Activated naive CD4-positive, alpha-beta T cell treated with anti-CD3 and anti-CD28 coated beads, Interleukin-2, amount 50 U/mL, for 16 hours (primary cell): ENCODE measurements at places on chromosomes 1 and 21.
A peak's percentile ranks its signal among the peaks of the same experiment; 100 is the strongest.

DNA sequence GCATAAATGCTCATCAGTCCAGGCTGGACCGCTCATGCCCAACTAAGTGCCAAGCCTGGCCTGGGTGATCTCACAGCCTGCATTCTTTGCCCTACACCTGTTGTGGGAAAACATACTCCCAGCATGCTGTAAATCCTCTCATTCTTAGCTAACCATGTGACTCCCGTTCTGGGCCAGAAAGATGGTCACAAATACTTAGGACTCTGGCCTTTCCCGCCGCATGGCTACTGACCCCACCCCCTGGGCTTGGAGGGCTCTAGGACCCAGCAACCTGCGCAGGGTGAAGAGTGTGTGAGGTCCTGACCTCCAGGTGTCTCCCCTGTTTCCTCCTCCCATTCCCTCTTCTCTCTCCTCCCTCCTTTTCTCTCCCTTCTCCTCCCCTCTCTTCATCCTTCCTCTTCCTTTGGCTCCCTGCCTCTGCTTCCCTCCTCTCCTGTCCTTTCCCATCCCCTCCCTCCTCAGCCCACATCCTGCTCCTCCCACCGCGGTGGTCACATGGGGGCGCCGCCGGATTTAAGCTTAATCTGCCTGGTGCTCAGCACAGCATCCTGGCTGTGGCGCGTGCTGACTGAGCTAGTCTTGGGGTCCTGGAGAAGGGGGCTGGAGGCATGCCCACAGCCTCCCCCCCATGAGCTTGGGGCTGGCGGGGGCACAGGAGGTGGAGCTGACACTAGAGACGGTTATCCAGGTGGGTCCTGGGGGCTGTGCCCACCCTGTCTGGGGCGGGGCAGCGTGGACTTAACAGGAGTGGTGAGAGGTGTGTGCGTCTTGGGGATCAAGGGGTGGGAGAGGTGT is at the start of gene CROCC:
Gene CROCC (plus strand): TSS at position 541 of the 795 bp plus-strand sequence. CDS start 88 bp downstream, at position 629.
- peak; percentile 44 for DNase-seq

GRCh38 chr1:214213136-214213535 is 67.8 kb upstream of the SMYD2 start:
- DNase-seq = no peak

DNA sequence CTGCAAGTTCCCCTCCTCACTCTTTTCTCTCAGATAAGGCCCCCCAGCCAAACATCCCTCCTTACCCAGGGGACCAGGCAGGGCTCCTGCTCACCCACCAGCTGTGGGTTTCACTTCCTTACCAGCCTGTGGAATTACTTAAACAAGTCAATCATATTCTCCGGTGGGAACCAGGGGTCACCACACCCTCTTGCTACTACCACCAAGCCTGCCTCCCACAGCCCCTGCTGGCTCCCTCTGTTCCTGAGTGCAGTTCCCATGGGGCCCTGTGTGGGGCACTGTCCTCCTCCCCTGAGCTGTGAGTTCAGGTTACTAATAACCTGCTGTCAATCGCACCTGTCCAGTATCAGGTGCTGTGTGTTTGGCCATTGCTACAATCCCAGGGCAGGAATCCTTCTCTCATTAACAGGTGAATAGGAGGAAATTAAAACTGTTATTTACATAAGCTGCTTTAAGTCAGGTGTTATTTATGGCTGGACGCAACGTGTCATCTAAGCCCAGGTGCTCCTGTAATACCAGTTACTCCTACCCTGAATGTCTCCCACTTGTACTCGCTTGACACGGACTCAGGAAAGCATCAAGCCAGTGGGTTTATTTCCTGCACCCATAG is 53.1 kb upstream of the LBR start:
- DNase-seq = peak; percentile 54

GRCh38 chr1:71054281-71054731 is 6.7 kb upstream of the PTGER3 start:
- DNase-seq = no peak

DNA sequence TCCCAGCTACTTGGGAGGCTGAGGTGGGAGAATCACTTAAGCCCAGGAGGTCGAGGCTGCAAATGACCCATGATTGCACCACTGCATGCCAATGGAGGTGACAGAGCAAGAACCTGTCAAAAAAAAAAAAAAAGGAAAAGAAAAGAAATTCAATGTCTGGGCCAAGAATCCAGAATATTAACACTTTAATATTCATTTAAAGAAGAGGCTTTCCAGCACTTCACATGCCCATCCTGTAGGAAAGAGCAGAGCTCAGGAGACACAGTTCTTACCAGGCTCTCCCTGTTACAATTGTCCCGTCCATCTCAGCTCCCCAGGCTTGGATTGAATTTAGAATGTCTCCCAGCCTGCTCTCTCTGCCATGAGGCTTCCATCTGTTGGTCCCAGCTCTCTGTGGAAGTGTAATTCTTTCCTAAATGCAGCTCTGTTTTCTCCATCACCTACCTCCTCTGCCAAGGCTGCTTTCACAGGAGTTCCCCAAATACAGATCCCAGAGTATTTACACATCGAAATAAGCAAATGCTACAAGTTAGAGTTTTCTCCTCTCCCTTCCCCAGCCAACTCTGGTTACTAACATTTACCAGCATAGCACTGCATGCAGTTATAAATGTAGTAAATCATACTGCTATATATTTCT is 116.6 kb upstream of the CDC42BPA start:
- no peak for DNase-seq

GRCh38 chr1:174174461-174175329 is 15.4 kb downstream of the RABGAP1L start:
- DNase-seq = no peak

GRCh38 chr1:233427907-233428306 is 100.4 kb downstream of the MAP3K21 start:
- DNase-seq = no peak

- DNase-seq = no peak
Measured at GRCh38 chr1:159869173-159869572, 6.7 kb upstream of the VSIG8 start.

GRCh38 chr1:208939537-208940085 is 643.9 kb upstream of the CAMK1G start:
- no peak for DNase-seq

GRCh38 chr21:46227811-46228344 is 696 bp downstream of the LSS start:
- no peak for DNase-seq

DNA sequence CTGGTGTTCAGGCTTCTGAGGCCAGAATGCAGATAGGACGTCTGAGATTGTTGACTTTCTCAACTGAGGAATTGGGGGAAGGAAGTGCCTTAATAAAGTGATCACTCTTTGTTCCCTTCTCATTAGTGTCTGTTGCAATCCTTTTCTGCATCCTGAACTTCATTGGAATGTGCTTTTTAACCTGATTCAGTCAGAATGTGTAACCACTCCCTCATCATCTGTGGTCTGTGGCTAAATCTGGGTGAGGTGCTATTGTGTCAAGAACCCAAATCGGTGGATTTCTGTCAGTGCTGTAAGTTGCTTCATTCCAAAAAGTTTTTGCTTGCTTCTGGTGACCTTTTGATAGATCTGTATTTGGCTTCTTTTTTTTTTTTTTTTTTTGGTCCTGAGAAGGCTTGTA is 38.2 kb downstream of the ARID1A start:
- DNase-seq = no peak

- no peak for DNase-seq
Measured at GRCh38 chr1:231639819-231640218, 13.2 kb downstream of the DISC1 start.

DNA sequence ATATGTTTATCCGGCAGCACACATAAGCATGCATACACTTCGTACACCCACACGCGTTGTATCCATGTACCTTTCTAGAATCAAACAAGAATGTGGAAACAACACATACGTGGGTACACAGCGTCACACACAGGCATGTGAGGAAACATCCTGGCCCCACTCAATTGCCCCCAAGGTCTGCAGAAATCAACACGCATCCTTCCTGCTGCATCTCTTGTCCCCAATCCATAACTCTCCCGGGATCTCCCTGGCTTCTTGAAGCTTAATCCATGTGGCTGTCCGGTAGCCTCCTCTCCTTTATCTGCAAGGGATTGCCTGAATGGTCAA is 5.5 kb upstream of the TBX15 start:
- no peak for DNase-seq

DNA sequence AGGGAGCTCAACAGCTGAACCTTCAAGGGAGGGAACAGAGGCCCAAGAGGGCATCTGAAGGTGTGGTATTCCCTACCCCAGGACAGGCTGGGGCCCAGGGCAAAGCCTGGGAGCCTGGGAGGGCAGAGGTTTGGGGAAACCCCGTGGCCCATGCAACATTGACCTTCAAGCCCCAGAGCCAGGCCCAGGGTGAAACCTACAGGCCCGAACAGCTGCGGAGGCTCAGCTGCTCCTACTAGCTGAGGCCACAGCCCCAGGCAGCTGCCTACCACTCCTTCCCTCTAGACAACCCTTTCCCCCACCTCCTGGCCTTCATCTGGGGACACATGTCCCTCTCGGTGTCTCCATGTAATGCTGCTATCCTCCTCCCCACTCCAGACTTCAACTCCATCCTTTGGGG is 3.2 kb downstream of the LAD1 start:
- DNase-seq = no peak

DNA sequence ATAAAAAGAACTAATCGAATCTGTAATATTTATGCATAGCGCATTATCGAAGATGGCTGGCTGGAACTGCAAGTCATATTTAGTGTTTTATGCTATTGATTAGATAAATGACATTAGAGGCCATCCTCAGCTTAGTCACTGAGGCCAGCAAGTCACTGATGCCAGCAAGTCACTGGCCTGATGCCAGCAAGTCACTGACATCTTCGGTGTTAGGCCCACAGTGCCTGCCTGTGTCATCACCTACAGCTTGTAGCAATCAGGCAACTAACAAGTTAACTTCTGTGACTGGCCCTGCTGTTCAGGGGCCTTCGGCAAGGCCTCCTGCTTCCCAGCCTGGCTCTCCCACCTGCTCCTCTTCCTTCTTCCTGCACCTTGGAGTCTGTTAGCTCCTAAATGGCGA is 65.6 kb upstream of the SCCPDH start:
- DNase-seq = no peak

DNA sequence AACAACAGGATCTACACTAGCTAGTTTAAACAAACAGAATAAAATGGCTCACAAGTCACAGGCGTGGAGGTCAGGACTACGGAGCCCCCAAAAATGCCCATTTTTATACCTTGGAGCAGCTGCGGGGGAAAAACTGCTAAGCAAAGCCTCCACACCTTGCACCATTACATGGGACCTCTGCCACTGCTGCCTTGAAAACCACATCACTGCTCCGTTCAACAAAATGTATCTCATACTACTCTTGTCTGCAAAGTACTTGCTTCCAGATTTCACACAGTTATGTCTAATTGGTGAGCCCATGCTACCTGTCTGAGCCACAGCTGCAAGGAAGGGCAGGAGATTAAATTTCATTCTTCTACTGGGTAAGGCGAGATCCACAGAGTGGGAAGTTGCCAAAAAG is 24.4 kb downstream of the MRPL39 start:
- no peak for DNase-seq

DNA sequence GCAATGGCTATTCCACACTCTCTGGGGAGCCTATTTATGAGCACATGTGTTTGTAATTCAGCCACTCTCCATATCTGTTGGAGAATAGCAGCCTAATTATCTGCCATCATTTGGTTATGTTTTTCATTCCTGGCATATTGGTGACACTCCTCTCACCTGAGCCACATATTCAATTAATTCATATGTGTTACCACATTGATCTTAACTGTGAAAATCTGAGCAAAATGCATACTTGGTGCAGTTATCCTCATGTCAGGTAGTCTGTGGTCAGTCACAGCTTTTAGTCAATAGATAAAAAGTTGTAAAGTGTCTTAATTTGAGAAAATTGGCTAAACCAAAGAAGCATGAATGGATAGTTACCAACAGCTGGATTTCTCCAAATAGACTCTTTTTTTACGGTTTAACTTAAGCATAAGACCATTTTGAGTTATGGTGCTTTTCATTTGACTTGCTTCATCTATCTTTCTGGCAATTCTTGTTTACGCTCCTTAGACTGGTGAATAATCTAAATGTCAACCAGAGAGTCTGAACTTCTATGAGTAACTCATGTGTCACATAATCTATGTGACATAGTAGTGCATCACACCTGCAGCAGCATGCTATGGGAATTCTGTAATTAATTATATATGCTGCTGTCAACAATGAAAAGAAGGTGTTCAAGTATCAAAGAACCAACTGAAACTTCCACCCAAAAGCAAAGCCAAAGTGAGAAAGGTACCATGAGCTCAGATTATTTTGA is 187.7 kb upstream of the SGIP1 start:
- no peak for DNase-seq

- no peak for DNase-seq
Measured at GRCh38 chr1:43143441-43143888, 28.6 kb downstream of the EBNA1BP2 start.

- peak; percentile 65 for DNase-seq
Measured at GRCh38 chr1:200979574-200980451, 43.7 kb downstream of the KIF21B start.

DNA sequence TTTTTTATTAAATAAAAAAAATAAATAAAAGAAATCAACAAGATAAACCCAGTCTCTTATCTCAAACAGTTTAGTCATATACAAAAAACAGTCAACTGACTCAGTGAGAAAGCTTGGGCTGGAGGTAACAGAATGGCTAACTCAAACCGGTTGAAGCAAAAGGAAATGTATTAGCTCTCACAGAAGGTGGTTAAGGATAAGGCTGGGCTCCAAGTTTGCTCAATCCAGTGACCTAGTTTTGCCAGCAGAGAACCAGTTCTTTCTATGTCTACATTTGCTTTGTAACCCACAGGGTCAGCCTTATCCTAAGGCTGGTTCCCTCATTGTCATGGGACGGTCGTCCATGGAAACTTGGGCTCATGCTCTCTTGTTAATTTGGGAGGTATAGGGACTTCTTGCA is 144.5 kb upstream of the L1TD1 start:
- DNase-seq = no peak

DNA sequence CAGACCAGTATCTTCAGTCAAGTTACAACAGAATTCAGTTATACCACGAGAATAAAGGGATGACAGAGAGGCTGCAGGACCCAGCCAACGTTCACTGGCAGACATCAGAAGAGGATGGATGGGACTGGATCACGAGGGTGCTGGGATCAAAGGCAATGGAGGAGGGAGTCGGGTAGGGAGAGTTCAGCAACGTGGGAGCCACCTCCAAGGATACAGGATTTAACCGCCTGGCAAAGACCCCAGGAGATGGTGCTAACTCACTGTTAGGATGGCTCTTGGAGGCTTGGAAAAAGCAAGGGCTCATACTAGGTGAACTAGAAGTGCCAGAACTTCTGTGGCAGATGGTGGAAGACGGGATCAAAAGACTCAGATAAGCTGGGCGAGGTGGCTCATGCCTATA is 99.1 kb upstream of the DISP3 start:
- no peak for DNase-seq

- DNase-seq = no peak
Measured at GRCh38 chr1:36097693-36098585, 9.2 kb downstream of the ADPRS start.
